ENCODE measurements at places on chromosomes 4 and X. TPM values are rescaled to one million over a fixed set of nuclear protein-coding genes. Genes with fewer than 3 reads are reported as not detected.
A peak's percentile ranks its signal among the peaks of the same experiment; 100 is the strongest.

Gene FGFBP1
- 0.96 TPM for total RNA-seq

Gene PHEX
- 0.70 TPM for total RNA-seq

Gene IL1RAPL1
- total RNA-seq: 15.2 TPM

GRCh38 chr4:143700046-143700415, 444 bp downstream of the FREM3 start:
- H3K4me1 ChIP-seq: peaks cover 10% of the 10 kb centered on the region
- peak overlapping the region; percentile 57 for H3K4me3 ChIP-seq
- no peaks in the 10 kb centered on the region for H3K36me3 ChIP-seq
- peak; percentile 21 for DNase-seq
- no peak overlapping the region for H3K27ac ChIP-seq

DNA sequence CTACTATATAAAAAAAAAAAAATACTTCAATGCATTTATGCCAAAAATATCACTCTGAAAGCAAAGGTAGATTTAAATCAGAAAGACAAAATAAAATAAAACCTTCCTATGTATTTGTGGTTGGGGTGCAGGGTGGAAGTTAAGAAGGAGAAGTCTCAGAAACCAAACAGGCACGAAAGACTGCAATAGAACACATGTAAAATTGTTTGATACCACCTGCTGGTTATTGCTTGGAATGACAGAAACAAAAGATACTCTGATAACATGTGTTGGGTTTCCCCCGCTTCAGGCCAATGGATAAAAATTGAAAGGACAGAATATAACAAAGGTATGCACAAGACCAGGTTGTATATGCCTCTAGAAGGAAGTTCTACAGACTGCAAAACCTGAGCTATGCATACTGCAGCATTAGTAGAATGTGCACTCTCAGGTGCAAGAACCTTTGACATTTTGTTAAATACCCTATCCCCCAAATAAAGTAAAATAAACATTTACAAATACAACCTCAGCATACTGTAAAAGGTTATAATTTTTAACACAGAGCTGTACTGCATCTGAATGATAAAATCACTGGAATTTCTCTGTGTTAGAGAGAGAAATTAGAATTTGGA, 118.8 kb downstream of the GABRA2 start:
- DNase-seq: no peak
- H3K27me3 ChIP-seq: peaks cover 9% of the 10 kb centered on the region
- no peak overlapping the region for H3K4me3 ChIP-seq

- H3K4me3 ChIP-seq: peak overlapping the region; percentile 61
- H3K36me3 ChIP-seq: no peaks in the 10 kb centered on the region
- H3K27ac ChIP-seq: peak overlapping the region; percentile 25
- H3K27me3 ChIP-seq: no peaks in the 10 kb centered on the region
- DNase-seq: no peak
These were observed 1793.7 kb upstream of the TENM3 start for GRCh38 chr4:180449395-180449956.

DNA sequence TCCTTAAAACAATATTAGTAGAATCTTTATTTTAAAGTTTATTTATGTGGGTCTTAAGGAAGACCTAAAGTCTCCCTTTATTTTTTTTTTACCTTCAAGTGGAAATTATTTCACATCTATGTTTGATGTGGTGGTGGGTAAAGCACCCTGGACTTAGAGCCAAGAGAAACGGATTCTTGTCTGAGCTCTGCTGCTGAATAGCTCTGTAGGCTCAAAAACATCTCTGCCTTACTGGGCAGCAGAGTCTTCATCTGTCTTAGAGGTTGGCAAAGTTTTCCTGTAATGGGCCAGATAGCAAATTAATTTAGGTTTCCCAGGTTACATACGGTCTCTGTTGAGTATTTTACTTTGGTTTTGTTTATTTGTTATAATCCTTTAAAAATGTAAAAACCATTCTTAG, 136.5 kb downstream of the CEP135 start:
- no peak for DNase-seq
- H3K36me3 ChIP-seq: peaks cover 2% of the 10 kb centered on the region
- H3K27me3 ChIP-seq: no peaks in the 10 kb centered on the region
- H3K27ac ChIP-seq: no peak overlapping the region
- H3K4me1 ChIP-seq: peaks cover 6% of the 10 kb centered on the region
- H3K4me3 ChIP-seq: no peak overlapping the region

- no peaks in the 10 kb centered on the region for H3K4me1 ChIP-seq
- DNase-seq: no peak
- no peaks in the 10 kb centered on the region for H3K36me3 ChIP-seq
- H3K27ac ChIP-seq: no peak overlapping the region
- H3K27me3 ChIP-seq: peaks cover 33% of the 10 kb centered on the region
- peak overlapping the region; percentile 76 for H3K4me3 ChIP-seq
These were observed 685 bp downstream of the RAB9B start for GRCh38 chrX:103831342-103831802.

DNA sequence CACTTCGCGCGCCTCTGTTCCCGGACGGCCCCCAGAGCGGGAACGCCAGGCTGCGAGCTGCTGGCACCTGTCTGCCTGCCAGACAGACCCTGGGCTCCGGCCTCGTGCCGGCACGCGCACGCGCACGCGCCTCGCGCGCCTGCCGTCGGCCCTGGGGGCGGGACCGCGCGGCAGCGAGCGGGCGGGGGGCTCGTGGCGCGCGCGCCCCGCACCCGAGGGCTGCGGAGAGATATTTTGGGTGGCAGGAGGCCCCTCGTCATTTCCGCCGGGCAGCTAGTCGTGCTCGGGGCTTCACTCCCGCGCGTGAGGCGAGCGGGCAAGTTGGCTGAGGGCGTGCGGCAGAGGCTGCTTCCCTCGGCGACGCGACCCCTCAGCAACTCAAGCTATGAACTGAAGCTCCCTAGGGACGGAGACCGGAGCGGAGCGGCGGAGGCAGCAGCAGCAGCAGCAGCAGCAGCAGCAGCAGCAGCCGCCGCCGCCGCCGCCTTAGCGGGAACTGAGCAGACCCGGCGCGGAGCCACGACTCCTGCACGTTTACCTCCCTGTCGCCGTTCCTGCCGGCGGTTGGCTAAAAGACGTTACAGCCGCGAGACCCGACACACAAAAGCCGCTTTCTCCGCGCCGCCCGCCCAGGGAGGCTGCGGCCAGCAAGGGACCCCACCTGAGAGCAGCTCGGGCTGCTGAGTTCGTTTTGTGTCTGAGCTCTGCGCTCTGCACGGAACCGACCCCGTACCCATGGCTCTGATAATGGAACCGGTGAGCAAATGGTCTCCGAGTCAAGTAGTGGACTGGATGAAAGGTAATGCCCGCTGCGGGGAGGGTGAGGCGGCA, at the start of gene CNKSR2:
CNKSR2 (plus strand) TSS at position 256 of the 831 bp plus-strand sequence; CDS start at position 736, 480 bp downstream.
- DNase-seq: peak; percentile 72
- peaks cover 11% of the 10 kb centered on the region for H3K4me1 ChIP-seq
- peaks cover 48% of the 10 kb centered on the region for H3K27me3 ChIP-seq
- H3K4me3 ChIP-seq: peak within 1 kb of the TSS; percentile 92

Data from mesothelial cell of epicardium (in vitro differentiated cells).